ENCODE measurements at places on chromosomes 16 and 17.

DNA sequence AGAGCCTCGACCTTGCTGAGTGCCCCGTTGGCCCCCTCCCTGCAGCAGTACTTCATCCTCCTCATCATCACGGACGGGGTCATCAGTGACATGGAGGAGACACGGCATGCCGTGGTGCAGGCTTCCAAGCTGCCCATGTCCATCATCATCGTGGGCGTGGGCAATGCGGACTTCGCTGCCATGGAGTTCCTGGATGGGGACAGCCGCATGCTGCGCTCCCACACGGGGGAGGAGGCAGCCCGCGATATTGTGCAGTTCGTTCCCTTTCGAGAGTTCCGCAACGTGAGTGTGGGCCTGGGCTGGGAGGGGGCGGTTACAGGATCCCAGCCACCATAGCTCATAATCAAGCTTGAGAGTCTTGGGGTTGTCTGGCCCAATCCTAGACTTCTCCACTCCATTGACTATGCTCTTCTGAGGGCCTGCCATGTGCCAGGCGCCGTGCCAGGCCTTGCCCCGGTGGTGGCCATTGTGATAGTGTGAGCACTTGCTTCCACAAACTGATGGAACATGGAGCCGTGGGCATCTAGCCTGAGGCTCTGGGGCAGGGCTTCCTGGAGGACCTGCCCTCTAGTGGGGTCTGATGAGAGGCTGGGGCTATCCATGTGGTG is 39.7 kb downstream of the PSME3IP1 start:
- DNase-seq, result no peak

DNA sequence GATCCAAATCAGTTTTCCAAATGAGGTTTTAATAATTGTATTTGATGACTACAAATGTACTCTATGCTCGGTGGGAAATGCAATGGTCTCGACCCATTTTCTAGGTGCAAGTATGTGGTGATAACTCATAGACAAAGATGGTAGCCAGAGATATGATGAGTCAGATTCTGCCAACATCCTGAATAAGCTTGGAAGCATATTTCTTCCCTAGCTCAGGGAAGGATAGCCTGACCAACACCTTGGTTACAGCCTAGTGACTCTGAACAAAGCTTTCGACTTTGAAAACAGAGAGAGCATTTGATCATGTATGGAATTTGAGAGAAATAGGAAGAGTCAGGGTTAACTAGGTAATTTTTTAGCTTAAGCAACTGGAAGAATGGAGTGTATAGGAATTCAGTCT is 128.3 kb upstream of the MYOCD start:
- no peak for DNase-seq

DNA sequence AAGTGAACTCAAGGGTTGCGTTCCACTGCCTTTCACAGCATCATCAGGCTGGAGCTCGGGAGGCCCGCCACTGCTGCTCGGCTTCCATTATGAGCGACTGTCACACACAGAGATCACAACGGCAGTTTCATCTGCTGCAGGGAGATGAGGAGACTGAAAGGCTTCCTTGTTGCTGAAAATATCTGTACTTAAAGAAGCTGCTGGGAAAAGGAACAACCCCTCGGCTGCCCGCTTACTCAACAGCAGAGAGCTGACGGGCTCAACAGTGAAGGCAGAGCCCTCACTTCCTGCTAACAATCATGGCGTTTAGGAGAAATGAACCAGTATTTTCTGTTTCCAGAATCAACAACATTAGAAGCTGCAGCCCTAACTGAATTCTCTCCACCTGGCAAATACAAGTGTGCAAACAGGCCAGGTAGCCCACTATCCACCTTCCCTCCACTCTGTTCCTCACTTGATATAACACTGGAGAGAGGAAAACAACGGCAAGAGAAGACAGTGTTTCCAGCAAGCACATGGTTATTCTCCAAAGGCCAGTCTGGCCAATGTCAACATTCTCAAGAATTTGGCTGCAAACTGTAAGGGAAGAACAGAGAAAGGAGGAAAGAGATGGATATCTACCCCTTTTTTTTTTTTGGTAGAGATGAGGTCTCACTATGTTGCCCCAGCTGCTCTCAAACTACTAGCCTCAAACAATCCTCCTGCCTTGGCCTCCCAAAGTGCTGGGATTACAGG is 33.7 kb downstream of the MBTPS1 start:
- no peak for DNase-seq

- DNase-seq, result no peak
Observed at GRCh38 chr16:57474671-57475661, 11.3 kb downstream of the DOK4 start.

DNA sequence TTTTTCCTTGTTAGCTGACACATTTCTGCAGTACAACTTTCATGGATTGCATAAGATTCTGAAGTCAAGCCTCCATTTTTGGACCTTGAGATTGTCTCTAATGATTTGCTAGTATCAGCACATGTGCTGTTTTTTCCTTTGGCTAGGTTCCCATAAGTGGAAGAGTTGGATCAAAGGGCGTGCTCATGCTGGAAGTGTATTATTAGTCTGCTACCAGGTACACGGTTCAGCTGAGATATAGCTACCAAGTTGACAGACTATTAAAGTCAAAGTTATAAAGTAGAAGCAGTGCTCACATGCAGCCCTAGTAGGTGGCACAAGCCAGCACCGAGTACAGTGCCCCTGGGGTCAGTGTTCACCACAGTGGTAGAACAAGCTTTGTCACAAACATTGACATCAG is 3.2 kb downstream of the FAHD1 start:
- no peak for DNase-seq

GRCh38 chr16:52383119-52383518 is 163.8 kb downstream of the TOX3 start:
- no peak for DNase-seq

GRCh38 chr17:34886831-34887230 is 74.4 kb downstream of the CCT6B start:
- no peak for DNase-seq

- DNase-seq, result no peak
Observed at GRCh38 chr16:4556112-4556511, at the start of gene C16orf96. C16orf96 (plus strand) TSS chr16:4556340; CDS start chr16:4556490, 150 bp downstream.

Data from AG09319 (cell line).